ENCODE measurements at places on chromosomes 11 and 22. TPM values are rescaled to one million over a fixed set of nuclear protein-coding genes. Genes with fewer than 3 reads are reported as not detected.

OR52A1 gene
- total RNA-seq, result not detected

DNA sequence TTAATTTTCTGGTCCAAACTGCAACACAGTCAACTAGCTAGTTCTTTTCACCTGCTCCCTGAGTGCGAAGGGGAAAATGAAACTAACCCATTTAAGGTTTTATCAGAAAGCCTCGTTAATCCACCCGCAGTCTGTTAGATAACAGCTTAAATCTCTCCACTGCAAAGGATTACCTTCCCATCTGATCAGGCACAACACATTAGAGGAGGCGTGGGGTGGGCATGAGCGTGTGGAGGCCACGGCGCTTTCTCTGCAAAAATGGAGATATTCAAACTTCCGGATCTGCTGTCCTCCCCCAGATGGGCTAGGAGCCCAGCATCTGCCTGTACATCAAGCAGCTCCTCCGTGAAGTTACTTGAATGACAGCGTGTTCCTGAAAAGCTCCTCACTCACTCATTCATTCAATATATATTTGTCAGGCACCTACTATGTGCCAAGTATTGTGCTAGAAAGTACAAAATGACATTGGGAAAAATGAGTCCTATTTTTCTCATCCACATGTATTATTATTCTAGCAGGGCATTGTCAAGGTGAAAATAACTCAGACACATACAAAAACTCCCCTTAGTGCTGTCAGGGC is 13.5 kb upstream of the ANKK1 start:
- DNase-seq, result no peak

NCAM1 gene
- total RNA-seq, result not detected

LRRN4CL gene
- 0.12 TPM for total RNA-seq

DNA sequence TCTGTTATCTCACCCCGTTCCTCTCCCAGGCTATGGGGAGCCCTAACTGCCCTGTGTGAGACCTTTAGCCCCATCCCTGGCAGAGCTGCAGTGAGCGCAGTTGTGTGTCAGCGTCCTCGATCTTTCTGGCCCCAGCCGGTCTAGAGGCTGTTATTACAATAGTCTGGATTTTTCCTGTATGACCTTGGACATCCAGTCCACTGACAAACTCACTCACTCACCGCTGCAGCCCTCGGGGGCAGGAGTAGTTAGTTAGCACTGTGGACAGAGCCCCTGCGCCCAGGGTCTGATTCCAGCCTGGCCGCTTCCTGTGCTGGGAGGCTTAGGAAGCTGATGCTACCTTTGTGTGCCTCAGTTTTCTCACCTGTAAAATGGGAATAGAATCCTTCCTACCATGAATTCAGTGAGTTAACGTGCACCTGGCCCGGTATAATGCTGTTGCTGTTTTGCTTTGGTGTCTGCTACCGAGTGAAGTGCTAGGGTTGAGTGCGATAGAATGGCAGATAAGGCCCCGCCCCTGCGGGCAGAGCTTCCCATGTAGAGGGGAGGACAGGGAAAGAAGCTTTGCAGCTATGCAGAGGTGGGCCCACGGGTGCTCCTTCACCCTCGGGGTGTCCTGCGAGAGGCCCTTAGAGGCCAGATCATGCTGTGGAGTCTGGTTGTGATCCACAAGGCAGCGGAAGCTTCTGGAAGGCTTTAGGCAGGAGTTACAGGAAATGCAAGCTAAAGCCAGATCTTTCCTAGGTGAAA is 3.0 kb downstream of the LRP5 start:
- DNase-seq, result no peak

DNA sequence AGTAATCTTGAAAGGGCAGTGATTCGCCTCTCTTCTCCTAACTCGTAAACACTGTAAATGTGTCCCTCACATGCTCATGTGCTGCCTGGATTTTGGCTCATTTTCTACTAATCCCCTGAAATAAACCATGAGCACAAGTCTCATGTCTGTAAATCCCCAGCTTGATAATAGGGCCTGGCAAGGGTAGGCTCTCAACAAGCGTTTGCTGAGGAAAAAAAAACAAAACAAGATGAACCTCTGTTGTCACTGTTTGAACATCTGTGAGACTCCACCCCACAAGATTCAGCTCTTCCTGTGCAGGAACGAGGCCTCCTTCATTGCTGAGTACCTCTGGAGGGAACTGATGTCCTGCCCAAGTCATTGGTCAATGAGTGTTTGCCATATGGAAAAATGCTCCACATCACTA is 4.5 kb upstream of the CYB5R2 start:
- DNase-seq, result no peak

DNA sequence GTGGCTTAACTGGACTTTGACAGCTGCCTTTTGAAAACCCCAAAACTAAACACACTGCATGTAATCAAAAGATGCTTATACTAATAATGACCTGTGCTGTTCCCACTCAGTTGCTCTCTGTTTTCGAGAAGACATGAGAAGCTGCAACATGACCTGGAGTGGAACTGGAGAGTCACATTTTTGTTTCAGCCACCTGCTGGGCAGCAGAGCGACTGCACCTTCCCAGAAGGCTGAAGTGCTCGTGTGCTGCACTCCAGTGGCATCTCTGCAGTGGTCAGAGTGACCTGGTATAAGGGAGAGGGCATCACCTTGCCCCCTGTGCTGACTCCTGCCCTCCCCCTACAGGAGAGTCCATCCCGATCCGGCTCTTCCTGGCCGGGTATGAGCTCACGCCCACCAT is 8.6 kb downstream of the THYN1 start:
- peak; percentile 19 for DNase-seq
